Common myeloid progenitor, CD34-positive (primary cell): ENCODE measurements at places on chromosomes 3 and 15.

DNA sequence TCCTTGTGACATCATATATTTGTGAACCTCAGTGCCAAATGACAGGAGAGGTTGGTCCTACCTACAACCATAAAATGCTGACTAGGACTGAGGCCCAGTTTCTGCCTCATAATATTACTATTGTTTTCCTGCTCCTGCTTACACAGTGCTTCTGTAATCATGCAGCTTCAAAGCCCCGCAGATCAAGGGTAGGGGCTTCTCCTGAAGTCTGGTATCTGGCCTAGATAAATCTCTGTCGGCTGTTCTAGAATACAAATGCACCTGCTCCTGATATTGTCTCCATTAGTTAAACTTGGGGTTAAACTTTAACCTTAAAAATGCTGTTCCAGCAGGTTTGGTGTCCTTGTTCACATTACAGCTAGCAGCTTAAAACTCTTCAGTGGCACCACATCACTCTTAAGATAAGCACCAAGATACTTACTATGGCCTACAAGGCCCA is 552.4 kb downstream of the TUSC7 start:
- no peak for DNase-seq

DNA sequence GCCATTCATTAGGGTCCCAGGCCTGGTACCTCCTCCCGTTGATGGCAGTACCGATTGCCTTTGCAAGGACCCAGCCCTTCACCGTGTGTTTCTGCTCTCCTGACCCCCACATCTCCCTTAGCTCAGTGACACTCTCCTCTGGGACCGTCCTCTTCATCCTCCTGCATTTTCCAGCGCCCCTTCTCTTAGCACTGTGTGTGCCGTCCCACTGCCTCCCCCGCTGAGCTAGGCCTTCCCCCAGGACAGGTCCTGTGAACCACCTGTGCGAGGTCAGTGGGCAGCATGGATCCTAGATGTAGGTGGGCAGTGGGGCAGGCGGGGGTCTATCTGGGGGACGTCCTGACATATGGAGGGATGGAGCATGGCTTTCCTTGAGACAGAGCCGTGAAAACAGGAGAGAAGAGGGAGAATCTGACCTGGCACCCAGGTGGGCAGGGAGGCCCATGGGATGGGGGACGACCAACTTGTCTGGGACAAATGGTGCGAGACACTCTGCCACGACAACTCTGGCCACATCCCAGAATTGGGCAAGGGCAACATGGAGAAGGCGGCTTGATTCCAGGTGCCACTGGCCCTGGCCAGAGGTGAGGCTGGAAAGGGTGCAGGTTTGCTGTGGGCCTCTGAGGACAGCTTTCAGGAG is 87.7 kb upstream of the ALDH1L1 start:
- DNase-seq, result no peak

DNA sequence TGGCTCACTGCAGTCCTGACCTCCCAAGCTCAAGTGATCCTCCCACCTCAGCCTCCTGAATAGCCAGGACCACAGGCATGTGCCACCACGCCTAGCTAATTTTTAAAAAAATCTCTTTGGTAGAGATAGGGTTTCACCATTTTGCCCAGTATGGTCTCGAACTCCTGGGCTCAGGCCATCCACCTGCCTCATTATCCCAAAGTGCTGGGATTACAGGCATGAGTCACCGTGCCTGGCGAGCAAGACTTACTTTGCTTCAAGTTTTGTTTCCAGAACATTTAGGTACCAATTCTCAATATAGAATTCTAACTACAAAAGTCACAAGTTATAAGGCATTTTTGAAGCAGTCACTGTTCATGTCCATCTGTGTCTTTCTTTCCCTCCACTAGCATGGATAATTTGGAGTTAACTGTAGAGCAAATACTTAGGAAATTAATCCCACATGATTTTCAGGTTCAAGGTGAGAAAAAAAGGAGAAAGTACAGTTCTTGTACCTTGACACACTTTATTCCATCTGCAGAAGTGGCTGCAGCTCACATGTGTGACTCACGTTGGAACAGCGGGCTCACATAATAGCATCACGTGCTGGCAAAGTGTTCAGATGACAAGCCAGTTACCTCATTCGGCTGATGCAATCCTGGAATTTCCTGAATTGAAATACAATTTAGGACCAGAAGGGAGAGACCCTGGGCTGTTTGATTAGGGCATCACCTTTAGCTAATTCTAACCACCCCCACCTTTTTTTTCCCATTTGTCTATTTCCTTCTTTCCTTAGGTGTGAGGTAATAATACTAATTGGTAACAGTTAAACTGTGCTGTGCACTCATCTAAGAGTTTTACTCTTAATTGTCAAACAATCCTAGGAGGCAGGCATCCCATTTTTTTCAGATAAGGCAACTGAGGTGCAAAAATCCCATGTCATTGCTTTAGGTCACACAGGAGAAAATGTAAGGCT is 46.9 kb upstream of the NEDD4 start:
- DNase-seq, result peak; percentile 21

DNA sequence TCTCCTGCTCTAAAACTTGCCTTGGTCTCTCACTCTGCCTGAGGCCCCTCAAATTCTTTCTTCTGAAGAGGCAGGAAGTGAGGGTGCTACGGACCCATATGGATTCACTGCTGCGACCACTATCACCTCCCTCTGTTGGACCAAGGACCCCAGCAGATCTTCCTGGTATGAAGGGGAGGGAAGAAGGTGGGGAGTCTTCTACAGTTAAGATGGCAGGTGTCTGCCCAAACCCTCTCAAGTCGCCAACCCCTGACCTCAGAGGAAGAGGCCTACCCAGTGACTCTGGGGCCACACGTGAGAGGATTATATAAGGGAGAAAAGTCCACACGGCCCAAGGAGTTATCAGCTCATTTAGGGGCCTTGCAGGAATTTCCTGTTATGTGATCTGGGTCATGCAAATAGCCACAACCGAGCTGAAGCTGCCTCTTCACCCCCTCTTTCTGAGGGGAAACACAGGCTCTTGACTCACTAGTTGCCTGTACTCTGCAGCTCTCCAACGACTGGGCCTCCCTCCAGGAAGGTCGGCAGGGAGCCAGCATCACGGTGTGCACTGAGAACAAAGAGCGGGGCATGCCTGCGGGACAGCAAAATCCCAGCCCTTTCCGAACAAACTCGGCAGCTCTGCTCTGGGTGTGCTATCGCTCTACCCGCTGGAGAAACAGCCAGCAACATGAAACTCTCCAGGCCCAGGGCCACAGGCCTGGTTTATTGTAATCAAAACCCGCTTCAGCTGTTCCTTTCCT is 116.0 kb downstream of the XXYLT1 start:
- DNase-seq, result peak; percentile 85

DNA sequence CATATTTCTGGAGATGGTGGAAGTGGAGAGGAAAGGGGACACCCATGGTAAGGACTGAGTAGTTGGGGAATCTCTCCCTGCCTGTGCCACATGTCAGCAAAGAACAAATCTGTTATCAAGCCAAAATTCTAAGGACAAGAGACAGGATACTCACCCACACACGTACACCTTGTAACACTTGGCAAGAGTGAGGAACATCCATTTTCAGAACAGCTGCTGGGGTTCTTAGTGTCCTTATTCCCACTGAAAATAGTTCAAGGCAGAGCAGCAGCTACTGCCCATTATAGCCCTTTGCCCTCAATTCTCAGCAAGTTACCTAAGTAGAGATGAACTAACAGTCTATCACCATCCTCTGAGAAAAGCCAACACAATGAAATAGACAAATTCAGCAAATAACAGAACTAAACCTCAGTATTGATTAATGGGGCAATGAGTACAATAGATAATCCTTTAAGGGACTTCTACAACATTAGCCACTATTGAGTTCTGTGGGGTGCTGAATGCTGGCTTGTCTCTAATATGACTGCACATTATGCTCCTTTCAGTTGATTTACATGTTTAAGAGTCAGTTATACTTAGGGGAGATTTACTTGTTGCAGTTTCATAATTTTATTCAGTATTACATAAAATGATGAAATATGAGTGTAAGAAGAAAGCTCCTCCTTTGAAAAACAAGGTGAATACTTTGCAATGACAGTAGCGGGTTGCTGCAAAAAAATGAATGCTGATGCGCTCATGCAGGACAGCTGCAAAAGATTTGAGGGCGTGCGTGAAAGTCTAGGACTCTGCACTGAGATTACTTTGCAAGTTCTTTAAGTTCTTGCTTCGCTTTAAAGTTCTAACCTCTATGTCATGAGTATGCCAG is 22.4 kb downstream of the SENP5 start:
- no peak for DNase-seq

GRCh38 chr3:154656486-154656885 is 226.5 kb upstream of the GPR149 start:
- DNase-seq, result no peak

DNA sequence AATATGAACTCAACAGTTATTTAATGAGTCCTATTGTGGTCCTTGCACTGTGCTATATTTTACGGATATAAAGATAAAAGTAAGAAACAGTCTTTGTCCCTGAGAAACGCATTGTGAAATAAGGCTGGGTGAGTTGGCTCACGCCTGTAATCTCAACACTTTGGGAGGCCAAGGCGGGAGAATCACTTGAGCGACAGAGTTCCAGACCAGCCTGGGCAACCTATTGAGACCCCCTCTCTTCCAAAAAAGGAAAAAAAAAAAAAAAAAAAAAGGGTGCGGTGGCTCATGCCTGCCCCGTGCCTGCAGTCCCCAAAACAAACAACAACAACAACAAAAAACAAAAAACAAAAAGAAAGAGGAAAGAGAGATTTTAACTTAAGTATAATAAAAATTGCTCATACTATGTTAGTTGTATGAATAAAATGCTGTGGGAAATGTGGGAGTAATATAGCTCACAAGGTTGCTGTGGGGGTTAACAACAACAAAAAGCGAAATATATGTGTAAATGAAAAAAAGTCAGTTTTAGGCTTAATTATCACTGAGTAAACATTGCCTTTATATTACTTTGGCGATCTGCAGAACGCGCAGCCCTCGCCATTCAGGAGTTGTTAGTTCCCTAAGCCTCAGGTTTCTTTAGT is 461 bp upstream of the FNDC3B start:
- DNase-seq, result no peak

DNA sequence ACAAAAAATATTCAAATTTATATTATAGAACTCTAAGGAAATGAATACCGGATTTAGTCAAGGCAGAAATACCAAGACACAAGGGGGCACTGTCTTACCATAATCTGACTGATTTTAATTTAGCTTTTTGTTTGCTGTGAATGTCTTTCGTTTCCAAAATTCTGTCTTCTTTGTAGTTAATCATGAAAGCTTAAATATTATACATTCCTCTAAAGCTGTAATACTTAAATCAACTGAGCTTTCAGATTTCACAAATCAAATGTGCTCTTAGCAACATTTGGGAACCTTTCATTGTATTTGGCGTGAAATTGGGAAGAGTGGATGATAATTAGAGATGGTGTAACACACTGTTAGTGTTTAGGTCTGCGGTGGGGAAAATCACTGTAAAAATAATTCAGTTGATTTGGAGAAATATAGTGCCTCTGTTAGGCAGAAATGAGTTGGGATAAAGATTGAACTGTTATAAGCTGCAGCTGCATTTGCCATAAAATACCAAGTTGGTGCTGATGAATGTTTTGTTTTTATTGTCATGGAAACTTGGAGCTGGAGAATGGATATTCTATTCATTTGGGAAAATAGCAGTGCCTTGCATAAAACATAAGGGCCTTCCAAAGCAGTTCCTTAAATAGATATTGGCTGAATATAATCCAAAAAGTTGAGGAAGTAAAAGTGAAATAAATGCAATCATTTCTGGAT is 228.2 kb downstream of the TCF12 start:
- peak; percentile 65 for DNase-seq

DNA sequence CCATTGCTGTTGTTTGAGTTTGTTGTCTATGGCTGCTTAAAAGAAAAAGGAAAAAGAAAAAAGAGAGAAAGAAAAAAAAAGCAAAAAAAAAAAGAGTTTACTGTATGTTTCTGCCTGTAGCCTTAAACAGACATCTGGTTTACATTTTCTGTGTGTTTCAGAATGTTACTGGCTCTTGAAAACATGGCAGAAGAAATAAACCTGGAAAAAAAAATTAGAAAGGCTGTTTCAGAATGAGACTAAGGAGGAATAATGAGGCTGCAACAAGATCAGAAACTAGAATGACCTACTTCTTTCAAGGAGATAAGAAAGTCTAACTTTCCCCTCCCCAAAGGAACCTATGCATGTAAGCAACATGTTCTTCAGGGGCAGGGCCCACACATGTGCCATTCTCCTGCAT is 292.1 kb downstream of the DIPK2A start:
- DNase-seq, result no peak

- no peak for DNase-seq
These were observed 63.8 kb downstream of the SLCO2A1 start for GRCh38 chr3:133965906-133966305.

DNA sequence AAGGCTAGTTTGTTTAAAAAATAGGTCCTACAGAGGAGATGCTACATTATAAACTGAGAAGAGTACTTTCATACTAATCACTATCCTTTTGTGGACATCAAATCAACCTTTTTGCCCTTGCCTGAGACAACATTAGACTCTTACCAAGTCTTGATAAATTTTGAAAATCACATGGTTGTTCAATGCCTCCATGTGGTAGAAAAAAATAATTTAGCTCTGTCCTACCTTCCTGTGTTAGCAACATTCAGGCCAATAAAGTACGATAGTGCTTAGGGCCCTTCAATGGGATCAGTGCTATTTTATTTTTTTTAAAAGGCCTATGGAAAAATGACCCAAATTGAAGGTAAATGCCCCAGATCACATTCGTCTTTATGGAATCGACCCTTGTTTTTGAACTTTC is 5.0 kb upstream of the UBE2E1 start:
- no peak for DNase-seq

DNA sequence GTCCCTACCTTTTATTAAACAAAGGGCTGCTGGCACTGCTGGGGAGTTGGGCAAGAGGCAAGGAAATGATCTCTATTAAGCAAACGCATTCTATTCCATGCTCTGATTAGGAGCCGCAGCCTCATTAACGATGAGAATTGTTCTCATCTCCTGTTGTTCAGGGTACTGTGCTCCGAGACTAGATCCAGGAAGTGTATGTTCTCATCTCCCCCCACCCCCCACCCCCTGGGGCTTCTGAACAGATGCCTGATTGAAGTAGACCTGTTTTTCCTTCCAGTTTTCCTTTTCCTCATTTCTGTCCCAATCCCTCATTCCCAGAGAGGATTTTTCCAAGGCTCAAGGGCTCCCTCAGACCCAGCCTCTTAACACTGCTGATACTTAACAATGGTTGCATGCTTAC is 81.6 kb upstream of the FEZF2 start:
- DNase-seq, result no peak

DNA sequence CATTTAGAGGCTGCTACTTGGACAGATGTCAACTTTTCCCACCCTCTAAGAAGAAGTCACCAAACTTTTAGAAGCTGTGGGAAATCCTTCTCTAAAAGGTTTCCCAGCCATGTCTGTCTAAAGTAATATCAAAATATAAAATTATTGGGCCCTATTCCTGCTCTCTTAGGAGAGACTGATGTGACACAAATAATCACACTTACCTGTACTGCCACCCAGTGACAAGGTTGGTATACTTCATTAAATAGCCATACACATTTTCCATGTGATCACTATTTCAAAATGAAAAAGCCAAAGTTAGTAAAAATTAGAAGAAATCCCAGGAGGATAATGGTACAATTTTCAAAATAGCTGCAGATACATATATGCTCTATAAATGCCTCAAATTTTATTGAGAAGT is 12.6 kb downstream of the OSBPL11 start:
- no peak for DNase-seq
